ENCODE measurements at places on chromosomes 6 and 20. TPM values are rescaled to one million over a fixed set of nuclear protein-coding genes. Genes with fewer than 3 reads are reported as not detected.

DNA sequence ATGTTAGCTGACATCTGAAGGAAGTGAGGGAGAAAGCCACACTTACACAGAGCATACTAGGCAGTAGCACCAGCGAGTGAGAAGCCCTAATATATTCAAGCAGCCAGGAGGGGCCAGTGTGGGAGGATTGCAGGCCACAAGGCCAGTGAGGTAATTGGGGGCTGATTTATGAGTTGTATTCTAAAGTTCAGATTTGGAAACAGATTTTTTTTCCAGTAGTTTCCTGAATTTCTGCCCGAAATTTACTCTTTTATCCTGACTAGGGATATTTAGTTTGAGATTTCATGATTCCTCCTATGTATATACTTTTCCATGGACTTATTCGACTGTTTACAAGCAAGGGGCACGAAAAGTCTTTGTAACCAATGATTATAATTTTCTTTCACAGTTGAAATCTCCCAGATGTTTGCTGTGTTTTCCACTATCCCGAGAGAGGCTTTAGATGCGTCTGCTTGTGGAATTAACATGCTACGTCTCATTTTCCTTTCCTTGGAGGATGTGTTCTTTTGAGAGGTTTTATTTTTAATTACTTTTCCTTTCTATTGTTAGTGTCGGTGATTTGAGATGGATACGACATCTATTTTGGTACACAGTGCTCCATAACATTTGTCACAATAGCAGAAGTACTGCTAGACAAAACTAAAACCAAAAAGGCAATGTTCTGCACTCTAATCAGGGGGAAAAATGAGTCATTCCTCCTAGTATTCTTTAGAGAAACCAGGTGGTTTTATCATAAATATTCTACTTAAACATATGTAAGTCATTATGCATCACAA is 356.3 kb upstream of the HSF2 start:
- peak; percentile 21 for DNase-seq

- DNase-seq: no peak
Measured at GRCh38 chr6:16619777-16620176, 141.5 kb downstream of the ATXN1 start.

DNA sequence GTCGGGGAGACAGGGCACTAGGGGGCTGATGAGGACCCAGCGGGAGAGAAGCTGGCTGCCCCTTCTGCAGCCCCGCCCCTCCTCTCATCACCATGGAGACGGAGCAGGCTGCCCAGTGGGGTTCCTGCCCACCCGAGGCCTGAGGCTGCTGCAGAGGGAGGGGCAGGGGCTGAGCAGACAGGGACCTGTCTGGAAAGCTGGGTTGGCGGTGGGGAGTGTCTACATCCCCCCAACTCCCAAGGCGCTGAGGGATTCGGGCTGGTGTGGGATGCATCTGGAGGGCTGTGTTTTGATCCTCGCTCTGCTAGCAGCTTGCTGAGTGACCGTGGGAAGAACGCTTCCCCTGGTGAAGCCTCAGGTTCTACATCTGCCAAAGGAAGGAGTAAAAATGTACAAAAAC is 1.2 kb upstream of the BPI start:
- no peak for DNase-seq

GRCh38 chr6:170112583-170112860 is 178.4 kb downstream of the DLL1 start:
- no peak for DNase-seq

GRCh38 chr6:4727217-4727616 is 49.0 kb upstream of the CDYL start:
- no peak for DNase-seq

The CST5 gene
- not detected for total RNA-seq

The TRIM10 gene
- not detected for total RNA-seq

The GPRC6A gene
- not detected for total RNA-seq

The SPAG4 gene
- 38.5 TPM for total RNA-seq

- no peak for DNase-seq
Measured at GRCh38 chr6:24757611-24758010, 17.1 kb upstream of the GMNN start.

The KCNK16 gene
- not detected for total RNA-seq

The LST1 gene
- not detected for total RNA-seq

- no peak for DNase-seq
Measured at GRCh38 chr6:92132457-92132856, 1286.9 kb downstream of the EPHA7 start.

- no peak for DNase-seq
Measured at GRCh38 chr6:156752666-156753301, 24.4 kb upstream of the ARID1B start.

GRCh38 chr6:52523378-52524142 is 53.3 kb downstream of the TRAM2 start:
- no peak for DNase-seq

DNA sequence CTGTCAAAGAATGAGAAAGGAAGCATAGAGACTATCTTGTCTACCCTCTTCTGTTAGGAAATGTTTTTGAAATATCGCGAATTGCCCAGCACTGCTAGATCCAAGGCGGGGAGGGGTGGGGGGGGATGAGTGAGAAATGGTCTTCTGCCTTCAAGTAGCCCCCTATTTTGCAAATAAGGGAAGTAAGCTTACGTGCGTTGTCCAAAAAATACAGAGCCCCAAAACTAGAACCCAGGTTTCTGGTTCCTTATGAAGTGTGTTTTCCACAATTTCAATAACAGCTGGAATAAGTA is 923 bp upstream of the ILRUN start:
- no peak for DNase-seq
